ENCODE measurements at places on chromosomes 6 and 20.

- no peak for DNase-seq
Observed at GRCh38 chr6:1388630-1389368, 577 bp upstream of the FOXF2 start.

- no peak for DNase-seq
Observed at GRCh38 chr20:43909720-43910119, 4.9 kb upstream of the TOX2 start.

DNA sequence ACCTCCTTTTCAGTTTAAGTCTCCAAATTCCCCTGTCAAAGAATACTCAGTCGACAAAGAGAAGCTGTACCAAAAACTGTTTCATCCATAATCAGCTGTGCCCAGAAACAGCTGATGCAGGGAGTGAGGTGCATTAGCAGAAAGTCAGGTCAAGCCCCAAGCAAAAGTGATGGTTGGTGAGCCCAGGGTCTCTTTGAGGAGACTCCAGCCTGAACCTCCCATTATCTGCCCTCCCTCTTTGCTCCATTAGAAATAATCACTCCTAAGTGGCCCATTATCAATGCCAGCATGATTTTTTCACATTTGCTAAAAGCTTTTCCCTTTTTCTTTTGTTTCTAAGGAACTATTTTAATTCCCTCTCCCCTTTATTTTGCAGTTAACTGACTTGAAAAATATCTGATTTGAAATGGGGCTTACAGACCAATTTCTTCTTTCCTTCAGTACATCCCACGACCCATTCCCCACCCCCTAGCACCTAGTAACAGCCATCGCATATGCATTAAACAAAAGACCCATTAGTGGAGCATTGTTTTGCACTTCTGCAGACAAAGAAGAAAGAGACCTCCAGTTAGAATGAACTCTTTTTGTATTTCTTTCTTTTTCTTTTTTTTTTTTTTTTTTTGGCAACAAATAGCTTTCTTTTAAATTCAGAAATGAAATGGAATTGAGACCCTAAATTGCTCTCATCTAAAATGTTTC is 257.0 kb downstream of the GRIK2 start:
- no peak for DNase-seq

DNA sequence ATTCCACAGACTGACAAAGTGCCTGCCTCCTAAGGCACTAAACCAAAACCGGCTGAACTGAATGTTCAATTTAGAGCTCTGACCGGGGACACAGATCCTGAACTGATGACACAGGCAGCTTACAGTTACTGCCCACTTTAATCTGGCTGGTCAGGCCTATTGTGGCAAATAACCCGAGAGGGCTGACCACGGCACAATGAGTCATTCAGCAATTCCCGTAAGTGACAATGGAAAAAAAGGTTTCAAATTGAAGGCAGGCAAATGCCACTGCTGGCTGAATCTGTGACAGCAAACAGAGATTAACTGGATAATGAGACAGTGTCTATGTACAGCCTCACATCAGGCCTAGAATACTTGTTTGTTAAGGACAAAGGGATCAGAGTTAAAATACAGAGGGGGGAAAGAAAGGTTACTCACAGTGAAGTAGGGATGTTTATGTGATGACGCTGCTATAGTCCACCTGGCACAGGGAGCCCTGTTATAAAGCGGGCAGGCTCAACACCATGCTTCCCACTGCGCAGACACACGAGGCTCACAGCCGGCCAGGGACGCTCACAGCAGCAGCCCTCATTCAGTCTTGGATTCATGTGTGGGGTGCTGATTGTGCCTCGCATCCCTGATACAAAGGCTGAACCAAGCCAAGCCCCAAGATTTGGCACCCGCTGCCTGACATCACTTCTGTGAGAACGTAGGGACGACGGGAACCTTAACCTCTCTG is 54.4 kb downstream of the RTN4IP1 start:
- DNase-seq: no peak

GRCh38 chr6:93416571-93417420 is 2.6 kb downstream of the EPHA7 start:
- no peak for DNase-seq

- DNase-seq: no peak
Observed at GRCh38 chr6:150690681-150691080, 91.0 kb downstream of the PLEKHG1 start.

DNA sequence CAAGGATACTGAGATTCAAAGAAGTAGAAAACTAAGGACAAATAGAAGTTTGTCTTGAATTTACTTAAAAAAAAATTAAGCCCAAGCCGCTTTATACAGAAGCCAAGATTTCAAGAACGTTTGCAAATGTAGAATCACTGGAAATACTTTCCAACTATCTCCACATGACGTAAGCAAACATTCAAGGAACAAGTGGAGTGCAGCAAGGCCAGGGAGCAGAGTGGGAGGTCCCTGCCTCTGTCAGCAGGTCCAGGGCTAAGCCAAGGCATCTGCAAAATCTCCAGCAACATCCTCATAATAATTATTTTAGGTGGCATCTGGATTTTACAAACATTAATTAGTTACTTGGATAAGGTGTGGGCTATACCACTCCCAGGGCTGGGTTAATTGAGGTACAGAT is 60.1 kb upstream of the AKIRIN2 start:
- DNase-seq: no peak

DNA sequence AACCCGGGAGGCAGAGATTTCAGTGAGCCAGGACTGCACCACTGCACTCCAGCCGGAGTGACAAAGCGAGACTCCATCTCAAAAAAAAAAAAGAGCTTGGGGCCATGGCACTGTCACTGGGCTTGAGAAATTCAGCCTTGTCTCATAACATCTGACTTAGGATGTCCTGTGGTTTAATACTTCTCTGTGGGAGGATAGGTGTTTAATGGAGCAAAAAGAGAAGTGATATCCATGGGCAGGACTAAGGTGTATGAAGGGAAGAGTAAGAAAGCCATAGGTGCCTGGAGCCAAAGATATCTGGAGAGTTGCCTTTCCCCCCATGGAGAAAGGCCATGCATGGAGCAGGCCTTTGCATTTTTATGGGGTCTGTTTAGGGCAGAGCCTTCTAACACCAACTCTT is 11.2 kb downstream of the BMP6 start:
- no peak for DNase-seq

GRCh38 chr6:90382760-90383159 is 86.1 kb upstream of the BACH2 start:
- no peak for DNase-seq

DNA sequence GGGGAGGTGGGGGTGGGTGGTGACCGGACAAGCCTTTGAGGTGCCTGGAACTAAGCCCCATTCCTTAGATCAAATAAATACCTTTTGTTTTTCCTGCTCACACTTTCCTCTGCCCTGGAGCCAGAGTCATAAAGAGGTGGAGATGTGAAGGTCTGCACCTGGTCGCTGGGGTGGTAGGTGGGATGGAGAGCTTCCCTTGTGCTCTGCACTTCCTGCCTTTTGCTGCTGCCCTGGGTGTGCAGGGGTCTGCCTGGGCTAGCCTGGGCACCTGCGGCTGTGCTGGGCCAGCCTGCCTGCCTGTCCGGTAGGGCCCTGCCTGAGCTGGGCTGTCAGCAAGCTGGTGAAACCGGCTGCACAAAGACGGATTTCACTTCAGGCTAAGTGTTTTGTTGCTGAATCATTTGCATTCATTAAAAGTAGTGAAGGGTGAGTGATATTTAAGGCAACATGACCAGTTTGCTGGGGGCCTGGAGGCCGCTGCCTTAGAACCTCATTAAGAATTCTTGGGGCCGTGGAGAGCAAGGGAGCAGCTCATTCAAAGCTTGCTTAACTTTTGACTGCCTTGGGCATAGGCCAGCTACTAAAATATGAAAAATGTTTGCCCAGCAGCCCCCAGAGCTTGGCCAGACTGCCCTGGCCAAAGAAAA is 20.5 kb downstream of the PTK7 start:
- DNase-seq: no peak

DNA sequence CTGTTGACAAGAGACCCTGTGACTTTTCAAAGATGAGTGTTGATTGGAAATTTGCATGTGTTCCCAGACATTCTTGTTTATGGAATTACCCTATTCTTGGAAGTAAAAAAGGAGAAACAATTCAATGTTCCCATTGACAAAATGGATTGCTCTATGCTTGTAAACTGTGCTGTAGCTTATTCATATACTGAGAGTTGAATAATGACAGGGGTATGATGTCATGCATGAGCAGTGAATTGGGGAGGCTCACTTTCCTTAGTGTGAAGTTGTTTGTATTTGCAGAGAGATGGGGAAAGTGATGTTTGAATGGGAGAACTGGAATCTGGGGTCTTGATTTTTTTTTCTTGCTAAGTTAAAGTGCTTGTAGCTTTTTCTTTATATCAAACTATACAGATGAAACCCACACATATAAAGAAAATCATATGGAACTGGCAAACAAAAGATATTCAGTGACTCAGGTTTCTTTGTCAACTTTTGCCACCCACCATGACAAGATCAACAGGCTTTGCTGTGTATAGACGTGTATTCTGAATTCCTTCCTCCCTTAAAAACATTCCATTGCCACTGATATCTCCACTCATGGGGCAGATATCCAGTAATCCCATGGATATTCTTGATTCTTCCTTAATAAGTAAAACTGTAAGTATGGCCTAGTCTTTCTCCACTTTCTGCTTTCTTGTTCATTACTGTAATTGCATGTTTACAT is 97.8 kb upstream of the JAG1 start:
- no peak for DNase-seq

DNA sequence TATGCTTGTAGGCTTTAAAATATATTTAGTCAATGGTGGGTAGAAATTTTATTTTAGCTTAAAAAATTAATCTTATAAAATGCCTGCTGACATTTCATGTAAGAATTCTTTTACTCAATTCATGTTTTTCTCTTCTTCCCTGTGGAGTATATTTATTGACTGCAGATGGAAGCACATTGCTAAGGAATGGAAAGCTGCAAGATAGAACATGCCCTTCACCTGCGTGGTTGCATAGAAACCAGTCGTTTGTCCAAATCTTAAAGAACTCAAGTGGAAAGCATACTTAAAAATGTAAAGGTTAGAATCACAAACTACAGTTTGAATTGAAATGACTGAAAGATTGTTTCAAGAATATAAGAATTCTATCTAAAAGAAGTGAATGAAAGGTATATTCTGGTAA is 30.7 kb downstream of the C6orf163 start:
- no peak for DNase-seq

DNA sequence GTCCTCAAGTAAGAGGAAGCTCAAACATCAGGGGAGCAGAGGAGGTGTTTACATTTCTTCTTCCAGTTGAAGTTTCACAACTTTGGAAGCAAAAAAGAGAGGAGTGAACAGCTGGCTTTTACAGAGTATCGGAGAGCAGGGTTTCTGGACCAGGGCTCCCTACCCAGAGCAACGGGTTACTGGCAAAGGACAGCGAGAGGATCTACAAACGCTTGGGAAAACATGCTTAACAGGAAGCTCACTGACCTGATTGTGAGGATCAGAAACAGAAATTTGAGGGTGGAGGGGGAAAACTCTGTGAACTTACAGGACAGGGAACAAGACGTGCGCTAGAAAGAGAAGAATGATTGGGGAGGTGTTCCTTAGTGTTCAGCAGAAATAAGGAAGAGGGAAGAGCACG is 85.7 kb upstream of the TAB2 start:
- no peak for DNase-seq

DNA sequence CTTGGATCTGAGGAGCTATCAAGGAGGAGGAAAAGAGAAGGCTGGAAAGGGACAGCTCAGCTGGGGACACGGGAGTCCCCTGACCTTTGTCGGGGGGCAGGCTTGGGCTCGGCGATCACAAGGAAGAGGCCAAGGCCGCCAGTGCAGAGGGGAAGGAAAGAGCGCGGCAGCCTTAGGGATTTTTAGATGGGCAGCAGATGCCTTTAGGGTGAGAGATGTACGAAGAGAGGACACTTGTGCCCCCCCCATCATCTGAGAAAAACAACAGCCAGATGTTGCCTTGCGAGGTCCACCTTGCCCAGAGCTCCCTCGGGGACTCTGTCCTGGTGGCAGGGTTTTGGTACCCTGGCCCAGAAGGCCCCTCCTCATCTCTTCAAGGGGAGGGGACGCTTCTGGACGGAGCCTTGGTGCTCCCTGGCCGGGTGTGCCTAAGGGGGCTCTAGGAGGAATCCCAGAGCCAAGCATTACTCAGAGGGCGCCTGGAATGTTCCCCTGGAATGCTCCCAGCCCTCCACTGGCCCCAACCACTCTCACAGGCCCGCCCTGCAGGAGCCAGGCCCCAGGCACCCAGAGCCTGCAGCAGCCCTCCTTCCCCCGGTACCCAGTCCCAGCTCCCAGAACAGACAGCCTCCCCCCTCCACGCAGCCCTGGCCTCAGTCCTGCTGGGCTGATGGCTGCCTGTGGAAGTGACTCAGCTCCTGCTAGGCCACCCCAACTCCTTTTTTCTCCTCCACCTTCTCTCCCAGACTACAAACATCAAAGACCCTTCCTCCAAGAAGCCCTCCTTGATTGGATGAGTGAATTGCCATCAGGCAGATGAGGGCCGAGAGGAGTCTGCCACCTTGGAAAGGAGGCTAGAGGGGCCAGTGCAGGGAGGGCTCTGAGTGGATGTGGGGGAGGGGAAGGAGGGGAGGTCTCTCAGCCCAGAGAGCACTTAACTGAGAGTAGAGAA is 1.8 kb downstream of the ADAM33 start:
- DNase-seq: no peak

Data from esophagus squamous epithelium (tissue), 5 donors.